ENCODE measurements at places on chromosomes 4 and X. TPM values are rescaled to one million over a fixed set of nuclear protein-coding genes. Genes with fewer than 3 reads are reported as not detected.

DNA sequence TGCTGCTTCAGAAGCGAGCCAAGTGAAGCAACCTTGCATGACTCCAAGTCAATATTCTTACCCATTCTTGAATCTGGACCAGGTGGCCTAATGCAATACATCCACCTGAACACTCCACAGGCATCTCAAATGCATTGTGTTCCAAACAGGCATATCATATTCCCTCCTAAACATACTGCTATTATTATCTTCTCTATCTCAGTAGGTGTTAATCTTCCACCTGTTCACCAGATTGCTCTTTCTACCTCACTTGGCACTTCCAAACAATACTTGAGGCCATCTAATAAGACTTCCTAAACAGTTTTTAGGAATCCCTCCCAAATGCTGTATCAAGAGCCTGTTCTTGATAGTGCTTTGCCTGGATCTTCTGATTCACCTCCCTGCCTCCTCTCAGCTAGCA is 90.7 kb downstream of the GPRIN3 start:
- no peaks in the 10 kb centered on the region for H3K36me3 ChIP-seq
- H3K27ac ChIP-seq: no peak overlapping the region
- DNase-seq: no peak
- H3K4me3 ChIP-seq: no peak overlapping the region

DNA sequence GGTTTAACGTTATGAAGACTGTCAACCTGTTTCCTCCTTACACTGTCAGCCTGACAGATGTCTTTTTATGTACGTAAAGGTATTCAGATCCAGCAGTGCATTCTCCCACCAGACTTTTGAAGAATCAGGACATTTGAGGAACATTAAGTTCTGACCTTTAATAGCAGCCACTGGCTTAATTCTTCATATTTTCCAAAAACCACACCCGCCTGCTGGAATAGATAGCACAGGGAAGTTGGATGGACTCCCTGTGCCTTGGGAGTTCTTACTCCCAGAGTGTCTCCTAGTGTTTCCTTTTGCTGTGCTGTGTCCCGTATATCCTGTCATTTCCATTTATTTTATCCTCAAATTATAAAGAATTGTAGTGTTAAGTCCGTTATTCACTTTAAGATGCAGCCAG is 94.5 kb downstream of the AFF1 start:
- no peaks in the 10 kb centered on the region for H3K36me3 ChIP-seq
- H3K27me3 ChIP-seq: no peaks in the 10 kb centered on the region
- H3K4me1 ChIP-seq: peaks cover 29% of the 10 kb centered on the region
- DNase-seq: no peak
- no peak overlapping the region for H3K27ac ChIP-seq

DNA sequence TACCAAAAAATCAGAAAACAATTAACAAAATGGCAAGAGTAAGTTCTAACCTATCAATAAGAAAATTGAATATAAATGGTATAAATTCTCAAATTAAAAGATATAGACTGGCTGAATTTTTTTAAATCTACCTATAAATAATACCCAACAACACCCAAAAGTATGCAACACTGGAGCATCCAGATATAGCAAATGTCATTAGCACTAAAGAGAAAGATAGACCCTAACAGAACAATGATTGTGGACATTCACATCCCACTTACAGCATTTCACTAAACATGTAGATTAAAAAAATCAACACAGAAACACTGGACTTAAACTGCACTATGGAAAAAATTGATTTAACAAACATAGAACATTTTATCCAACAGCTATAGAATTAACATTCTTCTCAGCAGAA is 673.0 kb upstream of the GRID2 start:
- no peaks in the 10 kb centered on the region for H3K27me3 ChIP-seq
- DNase-seq: no peak
- H3K4me3 ChIP-seq: no peak overlapping the region
- H3K4me1 ChIP-seq: no peaks in the 10 kb centered on the region
- H3K27ac ChIP-seq: no peak overlapping the region

DNA sequence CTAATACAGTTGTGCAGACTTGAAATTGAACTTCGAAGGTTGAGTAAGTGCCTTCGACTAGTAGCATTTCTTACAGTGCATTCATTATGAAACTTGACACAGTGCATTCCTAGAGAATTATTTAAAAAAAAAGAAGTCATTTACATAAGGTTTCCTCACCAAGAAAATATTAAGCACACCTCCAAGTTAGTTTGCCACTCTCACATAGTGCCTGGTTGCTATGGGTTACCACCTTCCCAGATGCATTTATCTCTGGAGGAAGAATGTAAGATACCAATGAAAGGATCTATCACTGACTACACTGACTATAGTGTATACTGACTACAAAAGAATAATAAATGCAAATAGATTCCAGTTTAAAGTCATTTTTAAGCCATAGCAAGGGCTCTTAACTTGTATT is 311.9 kb upstream of the RASGEF1B start:
- no peaks in the 10 kb centered on the region for H3K36me3 ChIP-seq
- no peak overlapping the region for H3K4me3 ChIP-seq
- no peak for DNase-seq
- peaks cover 3% of the 10 kb centered on the region for H3K27me3 ChIP-seq

DNA sequence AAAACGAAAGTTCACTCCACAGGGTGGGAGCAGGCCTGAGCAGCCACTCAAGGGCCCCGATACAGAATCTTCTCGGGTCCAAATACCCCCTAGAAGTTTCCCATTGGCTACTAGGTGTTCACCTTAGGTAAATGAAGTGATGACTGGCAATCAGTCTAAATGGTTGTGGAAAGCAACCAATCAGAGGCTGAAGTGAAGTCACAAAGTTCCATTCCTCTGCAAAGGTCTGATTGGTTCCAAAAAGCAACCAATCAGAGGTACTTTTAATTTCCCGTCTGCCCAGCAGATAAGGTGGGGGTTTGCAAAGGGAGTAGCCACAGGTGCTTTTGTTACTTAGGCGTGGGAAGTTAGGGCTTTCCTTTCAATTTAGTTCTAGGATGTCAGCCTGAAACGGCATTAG is 58.2 kb upstream of the NKAP start:
- H3K27ac ChIP-seq: no peak overlapping the region
- H3K27me3 ChIP-seq: peaks cover 33% of the 10 kb centered on the region
- peaks cover 18% of the 10 kb centered on the region for H3K4me1 ChIP-seq

GRCh38 chr4:141636082-141636770 is at the start of gene IL15:
Gene IL15, plus strand, starts transcription at chr4:141636583. Its CDS starts 82,882 bp downstream, at chr4:141719465.
- peaks cover 2% of the 10 kb centered on the region for H3K36me3 ChIP-seq
- H3K27me3 ChIP-seq: peaks cover 2% of the 10 kb centered on the region
- H3K4me1 ChIP-seq: peaks cover 27% of the 10 kb centered on the region
- DNase-seq: peak; percentile 86
- H3K27ac ChIP-seq: peak within 1 kb of the TSS; percentile 64

DNA sequence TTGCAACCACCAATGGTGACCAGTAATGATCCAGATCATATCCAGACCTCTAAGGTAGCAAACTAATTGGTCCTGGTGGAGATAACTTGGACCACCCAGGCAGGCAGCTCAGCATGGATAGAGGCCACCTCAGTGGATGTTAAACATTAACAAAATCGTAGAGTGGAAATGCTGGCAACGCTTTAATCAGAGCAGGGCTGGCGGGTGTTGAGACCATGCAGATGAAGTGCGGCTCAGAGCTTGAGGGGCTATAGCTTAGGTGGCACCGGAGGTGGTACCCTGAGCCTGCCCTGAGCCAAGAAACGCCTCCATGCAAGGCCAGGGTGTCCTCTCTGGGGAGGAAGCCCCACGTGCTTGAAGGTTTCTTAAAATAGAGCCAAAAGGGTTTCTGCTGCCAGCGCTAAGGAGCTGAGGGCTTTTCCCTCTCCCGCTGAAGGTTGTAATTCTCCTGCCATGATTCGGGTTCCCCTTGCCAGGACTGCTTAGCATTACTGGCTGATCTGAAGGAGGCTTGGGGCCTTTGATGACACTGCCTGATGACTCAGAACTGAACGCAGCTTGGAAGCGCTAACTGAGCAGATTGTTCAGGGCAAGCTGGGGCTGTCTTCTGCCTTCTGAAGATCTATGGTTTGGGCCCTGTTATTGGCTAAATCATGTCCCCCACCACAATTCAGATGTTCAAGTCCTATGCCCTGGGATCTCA is 177.8 kb upstream of the ATP6AP2 start:
- no peaks in the 10 kb centered on the region for H3K4me1 ChIP-seq
- no peaks in the 10 kb centered on the region for H3K36me3 ChIP-seq
- H3K27ac ChIP-seq: no peak overlapping the region
- peaks cover 2% of the 10 kb centered on the region for H3K27me3 ChIP-seq
- no peak overlapping the region for H3K4me3 ChIP-seq

The GAB1 gene
- 0.45 TPM for total RNA-seq

The GATA1 gene
- total RNA-seq: not detected

Measured in activated CD4-positive, alpha-beta memory T cell treated with anti-CD3 and anti-CD28 coated beads for 36 hours (primary cell).